ENCODE measurements at places on chromosomes 13 and 19. TPM values are rescaled to one million over a fixed set of nuclear protein-coding genes. Genes with fewer than 3 reads are reported as not detected.

- no peak for DNase-seq
These were observed 727.4 kb upstream of the SLITRK1 start for GRCh38 chr13:84609716-84610115.

GRCh38 chr13:91369441-91369831 is 21.9 kb downstream of the MIR17HG start:
- DNase-seq: no peak

GRCh38 chr13:34847766-34848165 is 94.3 kb upstream of the NBEA start:
- DNase-seq: no peak

DNA sequence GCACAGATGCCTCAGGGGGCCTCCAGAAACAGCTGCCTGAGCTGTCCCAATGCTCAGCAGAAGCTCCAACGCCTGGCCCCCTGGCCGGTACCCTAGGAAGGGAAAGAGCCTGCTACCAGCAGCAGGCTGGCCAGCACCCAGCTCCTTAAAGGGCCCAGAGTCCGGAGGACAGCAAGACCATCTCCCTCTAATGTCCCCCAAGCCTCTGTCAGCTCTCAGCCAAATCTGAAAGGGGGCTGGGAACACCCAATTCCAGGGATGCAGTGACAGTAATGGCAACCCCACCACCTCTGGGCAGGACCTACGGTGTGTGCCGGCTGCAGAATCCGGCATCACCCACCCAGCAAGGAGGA is 4.2 kb downstream of the PPP6R1 start:
- DNase-seq: no peak

DNA sequence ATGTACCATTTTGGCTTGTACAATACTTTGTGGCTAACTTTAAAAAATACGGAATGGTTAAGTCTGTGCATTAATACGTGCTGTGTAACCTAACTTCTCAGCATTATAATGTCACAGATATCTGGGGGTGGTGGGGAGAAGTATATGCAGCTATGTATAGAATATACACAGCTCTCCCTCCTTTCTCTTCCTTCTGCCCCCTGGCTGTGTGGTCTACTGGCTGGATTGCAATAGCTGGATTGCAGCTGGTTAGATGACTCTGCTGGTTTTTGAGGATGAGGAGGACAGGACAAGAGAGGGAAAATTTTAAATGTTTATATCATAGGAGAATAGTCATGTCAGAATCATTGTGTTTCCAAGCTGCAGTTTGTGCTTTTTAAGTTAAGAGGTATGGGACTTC is 9.7 kb downstream of the RNASEH2B start:
- DNase-seq: no peak

- DNase-seq: no peak
These were observed 48.5 kb downstream of the GAS6 start for GRCh38 chr13:113815151-113816058.

DNA sequence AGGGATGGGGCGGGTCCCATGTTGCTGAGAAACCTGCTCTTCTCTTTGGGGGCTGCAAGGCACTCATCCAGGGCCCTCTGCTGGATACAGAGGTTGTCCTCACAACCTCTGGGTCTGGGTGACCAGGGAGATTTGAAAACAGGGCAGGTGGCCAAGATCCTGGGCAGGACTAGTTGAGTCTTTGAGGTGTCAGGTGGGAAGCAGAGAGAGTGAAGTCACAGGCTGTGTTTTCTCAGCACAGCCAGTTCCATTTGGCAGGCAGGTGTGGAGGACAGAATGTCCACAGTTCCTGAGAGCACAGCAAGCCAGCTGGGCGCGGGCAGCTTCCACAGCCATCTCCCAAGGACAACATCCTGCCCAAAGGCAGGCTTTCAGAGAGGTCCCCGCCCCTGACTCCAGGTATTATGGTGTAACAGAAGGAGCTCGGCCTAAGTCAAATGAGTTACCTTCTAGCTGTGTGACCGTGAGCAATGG is 118.8 kb downstream of the NUFIP1 start:
- peak; percentile 62 for DNase-seq

GRCh38 chr13:48010698-48011097 is 9.6 kb upstream of the SUCLA2 start:
- DNase-seq: no peak

GRCh38 chr13:99366075-99366987 is 59.1 kb upstream of the GPR183 start:
- no peak for DNase-seq

DNA sequence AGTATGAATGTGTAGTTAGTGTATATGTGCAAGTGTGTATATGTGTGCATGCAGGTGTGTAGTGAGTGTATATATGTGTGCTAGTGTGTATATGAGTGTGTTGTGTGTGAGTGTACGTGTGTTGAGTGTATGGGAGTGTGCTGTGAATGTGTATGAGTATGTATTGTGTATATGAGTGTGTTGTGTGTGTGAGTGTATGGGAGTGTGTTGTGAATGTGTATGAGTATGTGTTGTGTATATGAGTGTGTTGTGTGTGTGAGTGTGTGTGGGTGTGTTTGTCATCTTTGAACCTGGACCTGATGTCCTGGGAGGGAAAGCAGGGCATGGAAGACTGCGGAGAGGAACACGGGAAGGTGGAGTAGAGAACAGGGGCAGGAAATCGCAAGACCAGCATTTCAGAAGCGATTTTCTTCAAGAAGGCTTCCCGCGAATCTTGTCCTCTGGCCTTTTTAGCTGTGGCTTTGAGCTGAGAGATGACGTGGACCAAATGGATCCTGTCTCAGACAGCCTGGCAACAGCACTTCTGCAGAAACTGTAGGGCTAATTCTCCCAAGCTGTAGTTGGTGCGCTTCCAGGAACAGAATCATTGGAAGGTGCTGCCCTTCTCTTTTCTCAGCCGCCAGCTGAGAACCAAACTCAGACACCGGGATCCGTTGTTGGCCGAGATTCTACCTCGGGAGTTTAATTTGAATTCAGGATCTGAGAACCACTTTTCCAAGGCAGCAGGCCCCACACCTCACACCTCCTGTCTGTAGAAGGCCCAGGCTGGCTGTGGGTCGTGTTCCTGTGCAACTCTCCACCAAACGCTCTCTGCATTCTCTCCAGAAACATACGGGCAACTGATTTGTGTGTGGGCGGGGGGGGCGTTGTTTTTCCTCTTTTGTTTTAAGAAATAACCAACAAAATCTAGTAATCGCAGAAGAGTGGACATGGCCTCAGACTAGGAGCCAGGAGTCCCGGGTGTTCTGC is 94.7 kb upstream of the RAP2A start:
- peak; percentile 60 for DNase-seq

DNA sequence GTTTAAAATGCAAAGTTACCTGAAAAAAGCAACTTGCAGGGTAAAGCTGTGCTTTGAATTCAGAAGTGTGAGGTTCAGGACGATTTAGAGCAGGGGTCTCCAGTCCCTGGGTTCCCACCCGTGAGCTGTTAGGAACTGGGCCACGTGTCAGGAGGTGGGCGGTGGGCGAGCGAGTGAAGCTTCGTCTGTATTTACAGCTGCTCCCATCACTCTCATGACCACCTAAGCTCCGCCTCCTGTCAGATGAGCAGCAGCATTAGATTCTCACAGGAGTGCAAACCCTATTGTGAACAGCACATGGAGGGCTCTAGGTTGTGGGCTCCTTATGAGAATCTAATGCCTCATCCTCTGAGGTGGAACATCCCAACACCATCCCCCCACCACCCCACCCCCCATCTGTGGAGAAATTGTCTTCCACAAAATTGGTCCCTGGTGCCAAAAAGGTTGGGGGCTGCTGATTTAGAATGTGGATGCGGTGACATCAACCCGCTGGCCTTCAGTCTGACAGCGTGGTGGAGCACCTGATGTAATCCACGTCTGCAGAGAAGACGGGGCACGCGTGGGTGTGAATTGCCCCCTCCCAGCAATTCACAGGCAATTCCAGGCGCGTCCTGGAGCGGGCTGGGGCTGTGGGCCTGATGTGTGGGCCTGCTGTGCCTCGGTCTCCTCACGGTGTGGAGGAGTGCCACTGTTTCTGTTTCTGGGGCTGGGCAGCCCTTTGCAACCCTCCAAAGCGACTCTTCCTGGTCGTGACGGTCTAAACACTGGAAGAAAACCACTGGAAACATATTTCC is 214.0 kb upstream of the SOX1 start:
- no peak for DNase-seq

DNA sequence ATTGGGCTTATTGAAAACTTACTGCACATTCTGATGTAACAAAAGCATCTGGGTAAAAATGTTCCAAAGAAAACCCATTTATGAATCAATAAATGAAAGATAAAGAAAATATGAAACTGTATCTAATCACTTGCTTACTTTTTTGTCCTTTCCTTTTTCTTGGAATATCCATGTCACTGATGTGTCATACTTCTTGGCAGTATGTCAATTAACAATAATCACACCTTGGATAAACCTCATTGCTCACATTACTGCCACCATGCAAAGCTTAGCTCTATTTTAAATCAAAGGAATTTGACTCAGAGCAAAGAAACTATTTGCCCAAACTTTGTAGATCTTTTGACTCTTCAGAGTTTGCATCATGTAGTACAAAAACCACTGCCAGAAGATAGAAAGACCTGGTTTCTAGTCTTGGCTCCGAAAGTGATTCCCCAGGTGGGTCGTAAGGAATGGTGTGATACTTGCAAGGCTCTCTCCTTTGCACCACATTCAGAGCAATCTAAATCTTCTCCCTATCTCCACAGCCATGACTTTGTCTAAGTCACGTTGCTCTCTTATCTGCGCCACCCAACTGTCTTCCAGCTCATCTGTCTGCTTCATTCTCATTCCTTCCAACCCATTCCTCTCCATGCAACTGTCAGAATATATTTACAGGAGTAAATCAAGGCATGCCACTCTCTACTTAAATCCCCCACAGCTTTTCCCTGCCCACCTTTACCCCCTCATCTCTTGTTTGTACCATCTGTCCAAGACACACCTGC is 311.9 kb downstream of the COG6 start:
- DNase-seq: no peak

DNA sequence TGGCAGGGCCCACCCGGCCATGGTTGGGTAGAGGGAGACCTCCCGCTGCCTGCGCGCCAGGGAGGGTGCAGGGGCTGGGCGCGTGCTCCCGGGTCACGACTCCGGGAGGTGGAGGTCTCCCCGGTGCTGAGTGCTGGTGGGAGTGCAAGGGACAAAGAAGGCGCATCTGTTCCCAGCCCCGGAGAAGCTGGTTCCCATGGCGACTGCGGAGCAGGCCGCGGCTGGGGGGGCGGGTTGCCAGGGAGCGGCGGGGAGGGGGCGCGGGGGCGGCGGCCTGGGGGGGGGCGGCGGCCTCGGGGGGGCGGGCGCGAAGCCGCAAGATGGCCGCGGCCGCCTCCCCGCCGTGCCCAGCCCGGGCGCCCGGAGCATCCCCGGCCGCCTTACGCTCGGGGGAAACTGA is 1.2 kb downstream of the CBARP start:
- DNase-seq: no peak

GRCh38 chr13:24182703-24183081 is 22.2 kb downstream of the SPATA13 start:
- no peak for DNase-seq

- DNase-seq: no peak
These were observed 13.6 kb downstream of the GRTP1 start for GRCh38 chr13:113350065-113350937.

WDR87 gene
- polyA plus RNA-seq: 22.0 TPM

LENG9 gene
- 1.9 TPM for polyA plus RNA-seq

FUT6 gene
- polyA plus RNA-seq: 0.84 TPM

ZIM2 gene
- polyA plus RNA-seq: 9.7 TPM

SPACA7 gene
- polyA plus RNA-seq: 97.6 TPM

ZNF790 gene
- 16.9 TPM for polyA plus RNA-seq

PSMD8 gene
- 373 TPM for polyA plus RNA-seq

PPFIA3 gene
- polyA plus RNA-seq: 8.8 TPM

Measured in testis (tissue), 5 donors.